Renal pelvis (tissue), 12 donors: ENCODE measurements at places on chromosomes 13 and 19. TPM values are rescaled to one million over a fixed set of nuclear protein-coding genes. Genes with fewer than 3 reads are reported as not detected.
A peak's percentile ranks its signal among the peaks of the same experiment; 100 is the strongest.

NALCN gene
- 1.3 TPM for polyA plus RNA-seq

PDE4C gene
- 0.78 TPM for polyA plus RNA-seq

SIX5 gene
- polyA plus RNA-seq = 31.4 TPM

MATK gene
- 2.0 TPM for polyA plus RNA-seq

VSIG10L gene
- 5.6 TPM for polyA plus RNA-seq

- no peak for DNase-seq
Observed at GRCh38 chr13:105118426-105118985, 1417.0 kb downstream of the EFNB2 start.

DNA sequence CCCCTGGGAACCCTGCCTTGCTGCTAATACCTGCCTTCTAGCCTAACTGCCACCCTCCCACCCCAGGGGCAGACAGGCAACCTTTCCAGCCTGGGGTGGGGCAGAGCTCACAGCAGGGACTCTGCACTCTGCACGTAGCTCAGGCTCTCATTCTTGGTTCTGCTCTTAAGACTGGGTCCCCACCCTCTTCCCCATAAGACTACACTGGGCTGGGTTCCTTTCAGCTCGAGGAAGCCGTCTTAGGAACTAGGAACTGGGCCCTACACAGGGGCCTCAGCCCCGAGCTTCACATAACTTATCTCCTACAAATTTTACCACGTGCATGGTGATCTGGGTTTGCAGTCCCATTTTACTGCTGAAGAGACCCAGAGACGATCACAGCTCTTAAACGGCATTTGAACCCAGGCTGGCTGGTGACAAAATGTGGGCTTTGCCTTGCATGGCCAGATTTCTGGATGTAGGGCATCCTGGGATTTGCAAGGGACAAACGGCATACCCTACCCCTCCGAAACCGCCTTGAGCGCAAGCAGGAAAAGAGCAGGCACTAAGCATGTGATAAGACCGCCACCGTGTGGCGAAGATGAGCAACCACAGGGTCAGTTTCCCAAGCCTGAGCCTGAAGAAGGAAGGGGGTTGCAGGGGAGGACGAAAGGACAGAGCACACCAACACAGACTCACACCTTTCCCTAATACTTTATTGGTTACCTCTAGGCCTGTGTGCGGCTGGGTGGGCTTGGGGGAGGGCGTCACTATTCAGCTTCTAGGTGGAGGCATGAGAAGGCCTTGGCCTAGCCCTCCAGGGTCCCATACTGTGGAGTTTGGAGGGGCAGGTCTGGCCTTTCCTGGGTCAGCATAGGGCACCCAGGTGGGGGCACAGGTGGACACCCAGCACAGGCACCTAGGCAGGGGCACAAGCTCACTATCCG lies 5.1 kb downstream of the JUNB start:
- no peak for DNase-seq

DNA sequence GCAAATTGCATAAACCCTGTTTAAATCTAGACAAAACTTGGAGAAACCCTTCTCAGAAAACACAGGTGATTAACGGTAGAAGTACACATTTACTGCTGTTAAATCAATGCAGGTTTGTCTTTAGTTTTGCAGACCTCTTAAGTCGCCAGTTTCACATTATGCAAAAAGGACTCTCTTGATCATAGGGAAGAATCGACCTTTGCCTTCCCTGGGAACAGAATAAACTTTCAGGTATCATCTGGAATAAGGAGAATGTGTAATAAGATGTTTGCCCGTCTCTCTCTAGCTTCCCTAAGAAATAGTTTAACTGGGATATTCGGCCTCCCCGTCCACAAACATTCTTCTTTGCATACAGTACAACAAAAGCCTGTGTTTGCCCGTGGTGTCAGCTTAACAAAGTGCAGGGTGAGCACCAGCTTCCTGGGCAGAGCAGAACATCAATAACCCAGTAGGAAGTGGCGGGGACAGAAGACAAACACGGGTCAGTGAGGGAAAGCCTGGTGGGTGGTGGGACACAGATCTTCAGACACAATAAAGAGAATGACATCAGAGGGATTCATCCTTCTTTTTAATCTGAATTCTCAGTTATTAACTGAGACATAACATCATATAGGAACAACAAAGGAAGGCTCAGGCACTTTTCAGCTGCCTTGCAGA lies 1077.7 kb upstream of the SLC10A2 start:
- peak; percentile 19 for DNase-seq

DNA sequence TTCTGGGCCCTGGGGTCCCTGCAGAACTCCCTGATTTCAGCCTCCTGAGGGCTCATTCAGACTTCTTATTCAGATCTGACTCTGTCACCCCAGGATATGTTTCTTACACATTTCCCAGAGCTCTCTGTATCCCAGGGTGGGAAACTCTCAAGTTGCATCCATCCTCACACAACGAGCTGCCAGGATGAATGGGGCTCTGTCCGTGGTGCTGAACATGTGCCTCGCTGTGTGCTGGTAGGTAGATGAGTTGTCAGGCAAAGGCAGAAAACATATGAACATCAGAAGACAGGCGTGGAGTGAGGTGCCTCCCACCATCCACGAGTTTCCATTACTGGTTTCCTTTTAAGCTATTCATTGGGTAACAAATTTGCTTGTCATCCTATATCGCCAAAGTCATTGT lies 11.4 kb upstream of the IGFL1 start:
- peak; percentile 61 for DNase-seq

DNA sequence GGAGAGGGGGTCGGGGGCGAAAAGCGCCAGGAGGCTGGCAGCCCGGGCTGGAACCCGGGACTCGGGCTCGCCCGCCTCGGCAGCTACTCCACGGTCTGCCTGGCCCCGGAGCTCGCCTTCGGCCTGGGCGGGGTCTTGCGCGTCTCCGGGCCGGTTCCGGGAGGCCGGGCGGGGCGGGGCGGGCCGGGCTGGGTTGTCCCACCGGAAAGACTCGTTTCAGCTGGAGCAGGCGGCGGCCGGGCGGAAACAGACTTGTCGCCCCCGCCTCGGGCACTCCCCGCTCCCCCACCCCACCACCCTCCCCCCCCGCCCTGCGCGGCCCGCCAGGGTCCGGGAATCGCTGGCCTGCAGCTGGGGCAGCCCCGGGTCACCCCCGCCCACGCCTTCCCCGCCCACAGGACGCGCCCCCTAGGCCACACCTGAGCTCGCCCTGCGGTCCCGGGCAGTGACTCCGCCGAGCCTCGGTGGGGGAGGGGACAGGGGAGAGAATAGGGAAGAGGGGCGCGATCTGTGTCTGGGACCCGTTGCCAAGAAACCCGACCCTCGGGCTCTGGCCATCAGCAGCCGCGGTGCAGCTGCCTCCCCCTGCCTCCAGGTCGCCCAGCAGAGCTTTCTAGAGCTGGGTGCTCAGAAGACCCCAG lies 109.4 kb downstream of the KCTD15 start:
- DNase-seq = peak; percentile 45

DNA sequence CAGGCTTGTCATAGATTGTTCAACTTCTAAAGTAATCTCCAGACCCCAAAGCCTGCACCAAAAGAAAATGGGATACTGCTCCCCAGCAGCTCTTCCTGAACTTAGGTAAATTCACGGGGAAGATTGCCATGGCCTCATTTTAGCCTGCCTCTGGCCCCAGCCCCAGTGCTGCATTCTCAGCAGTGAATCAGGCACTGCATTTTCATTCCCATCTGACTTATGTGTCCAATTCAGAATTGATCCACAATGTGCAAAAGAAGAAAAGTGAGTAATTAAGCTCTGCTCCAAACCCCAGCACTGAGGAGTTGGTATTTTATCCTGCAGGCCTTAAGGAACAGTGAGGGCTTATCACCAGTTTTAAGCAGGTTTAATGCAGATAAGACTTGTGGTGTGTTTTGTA lies 176.4 kb downstream of the KCTD12 start:
- no peak for DNase-seq
